ENCODE measurements at places on chromosomes 4 and X. TPM values are rescaled to one million over a fixed set of nuclear protein-coding genes. Genes with fewer than 3 reads are reported as not detected.

DNA sequence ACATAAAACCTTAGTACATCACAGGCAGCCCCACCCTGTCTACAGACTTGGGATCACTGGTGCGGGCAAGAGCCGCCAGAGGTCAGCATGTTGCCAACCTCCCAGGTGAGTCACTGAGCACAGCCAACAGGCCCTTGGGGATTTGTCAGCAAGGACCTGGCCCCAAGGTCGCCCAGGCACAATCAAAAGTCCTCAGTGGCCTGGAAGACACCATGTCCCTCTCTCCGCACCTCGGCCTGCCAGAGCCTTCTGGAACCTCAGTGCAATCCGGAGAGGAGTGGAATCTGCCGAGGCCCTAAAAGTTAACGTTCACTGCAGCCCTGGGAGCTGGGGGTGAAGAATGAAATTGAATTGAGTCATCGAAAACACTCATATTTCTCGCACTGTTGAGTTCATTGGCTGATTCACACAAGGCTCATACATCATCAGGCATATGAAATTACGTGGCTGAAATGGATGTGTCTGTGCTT is 74.3 kb downstream of the WFS1 start:
- peak; percentile 11 for DNase-seq

DNA sequence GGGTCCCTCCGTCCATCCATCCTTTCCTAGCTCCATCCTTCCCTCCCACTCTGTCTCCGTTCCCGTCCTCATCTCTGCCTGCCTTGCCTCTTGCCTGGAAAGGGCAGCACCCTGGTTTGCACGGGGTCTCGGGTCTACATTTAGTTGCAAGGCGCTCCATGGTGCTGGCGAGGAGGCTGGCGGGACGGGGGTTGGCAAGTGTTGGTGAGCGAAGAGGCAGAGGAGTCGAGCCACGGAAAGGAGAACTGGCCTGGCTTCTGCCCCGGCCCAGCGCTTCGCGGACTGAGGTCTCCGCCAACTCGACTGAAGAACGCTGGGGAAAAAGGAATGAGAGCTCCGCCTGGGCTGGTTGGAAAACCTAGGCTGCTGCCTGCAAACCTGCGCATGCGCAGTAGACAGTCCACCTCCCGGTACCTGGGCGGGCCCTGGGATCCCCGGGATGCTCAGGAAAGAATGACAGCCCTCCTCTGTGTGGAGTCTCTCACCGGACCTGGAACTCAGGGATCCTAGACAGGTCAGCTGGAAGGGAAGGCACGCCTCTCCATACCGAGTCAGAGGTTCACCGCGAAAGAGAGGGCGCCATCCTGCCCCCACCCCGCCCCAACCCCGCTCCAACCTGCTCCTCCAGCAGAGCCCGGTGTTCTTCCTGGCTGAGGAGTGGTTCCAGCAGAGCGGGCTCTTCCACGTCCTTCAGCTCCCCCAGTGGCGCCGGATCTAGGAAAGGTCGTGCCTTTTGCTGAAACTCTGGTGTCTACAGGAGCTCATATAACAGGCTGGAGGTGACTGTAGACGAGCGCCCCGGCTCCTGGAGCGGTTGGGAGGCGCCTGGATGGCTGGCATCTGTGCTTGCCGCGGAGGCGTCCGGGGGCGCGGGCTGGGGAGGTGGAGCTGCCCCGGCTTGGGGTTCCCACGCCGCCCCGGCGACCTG is 6.0 kb downstream of the FRG2 start:
- peak; percentile 65 for DNase-seq

DNA sequence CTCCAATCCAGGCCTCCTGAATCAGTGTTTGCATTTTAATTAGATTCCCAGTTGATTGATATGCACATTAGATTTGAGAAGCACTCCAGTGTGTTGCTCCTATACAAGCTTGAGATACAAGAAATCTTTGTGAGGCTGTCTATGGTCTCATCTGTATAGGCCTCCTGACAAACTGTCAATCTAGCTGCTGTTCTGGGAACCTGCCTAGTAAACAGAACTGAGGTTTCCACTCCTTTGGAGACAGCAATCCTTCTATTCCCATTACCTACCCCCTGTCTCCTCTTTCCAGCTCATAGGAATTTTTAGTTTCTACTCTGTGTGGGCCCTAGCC is 306.1 kb upstream of the EMCN start:
- DNase-seq, result no peak

GRCh38 chrX:68048774-68049173 is 384.5 kb downstream of the OPHN1 start:
- no peak for DNase-seq

- DNase-seq, result no peak
Observed at GRCh38 chr4:27360790-27361267, 500.2 kb downstream of the STIM2 start.

DNA sequence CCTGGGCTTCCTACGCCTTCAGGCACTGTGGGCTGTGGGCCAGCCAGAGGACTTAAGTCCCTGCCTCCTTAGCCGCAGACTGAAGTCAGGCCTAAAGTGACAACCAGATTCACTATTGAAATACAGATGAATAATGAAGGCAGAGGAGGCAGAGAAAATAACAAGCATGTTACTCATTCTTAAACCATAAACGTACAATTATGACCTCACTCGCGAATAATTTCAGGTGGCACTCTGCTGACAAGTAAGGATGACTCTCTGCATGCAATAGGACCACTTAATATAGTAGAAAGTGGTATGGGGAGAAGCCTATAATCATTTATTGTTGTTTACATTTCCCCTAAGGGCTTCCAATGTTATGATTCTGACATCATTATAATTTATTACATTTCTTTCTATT is 409.2 kb upstream of the FGF13 start:
- DNase-seq, result no peak

- no peak for DNase-seq
Observed at GRCh38 chr4:123783921-123784320, 387.3 kb downstream of the SPRY1 start.

GRCh38 chrX:115067812-115068211 is 50.4 kb upstream of the IL13RA2 start:
- DNase-seq, result no peak

DNA sequence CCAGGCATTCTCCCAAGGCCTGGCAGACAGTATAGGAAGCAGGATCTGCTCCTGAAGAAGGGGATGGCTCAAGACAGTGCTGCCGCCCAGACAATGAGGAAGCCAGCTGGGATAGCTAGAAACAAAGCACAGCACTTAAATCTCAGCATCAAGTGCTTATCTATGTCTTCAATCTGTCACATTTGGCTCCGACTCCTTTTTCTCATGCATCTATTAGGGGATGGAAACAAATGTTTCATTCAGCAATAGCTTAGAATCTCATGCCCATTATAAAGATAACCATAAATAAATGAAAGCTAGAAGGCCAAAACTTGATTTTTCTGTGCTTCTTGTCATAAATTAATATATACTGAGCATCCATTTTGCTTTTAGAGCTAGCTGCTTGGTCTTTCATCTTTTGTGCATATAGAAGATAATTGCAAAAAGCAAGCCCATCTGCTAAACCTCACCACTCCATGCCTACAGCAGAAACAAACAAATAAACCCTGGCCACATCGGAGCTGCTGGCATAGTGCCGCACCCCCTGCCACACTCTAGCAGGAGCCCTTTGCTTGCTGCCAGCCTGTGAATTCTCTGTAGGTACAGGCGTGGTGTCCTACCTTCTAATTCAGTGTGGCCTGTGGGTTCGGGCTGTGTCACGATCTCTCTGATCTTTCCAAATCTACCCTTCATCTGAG is 75.9 kb downstream of the AASDH start:
- no peak for DNase-seq

DNA sequence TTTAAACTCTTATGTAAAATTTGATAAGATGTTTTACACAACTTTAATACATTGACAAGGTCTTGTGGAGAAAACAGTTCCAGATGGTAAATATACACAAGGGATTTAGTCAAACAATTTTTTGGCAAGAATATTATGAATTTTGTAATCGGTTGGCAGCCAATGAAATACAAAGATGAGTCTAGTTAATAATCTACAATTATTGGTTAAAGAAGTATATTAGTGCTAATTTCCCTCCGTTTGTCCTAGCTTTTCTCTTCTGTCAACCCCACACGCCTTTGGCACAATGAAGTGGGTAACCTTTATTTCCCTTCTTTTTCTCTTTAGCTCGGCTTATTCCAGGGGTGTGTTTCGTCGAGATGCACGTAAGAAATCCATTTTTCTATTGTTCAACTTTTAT is at the start of gene ALB:
TSS of gene ALB (plus strand) at position 246 of the 400 bp plus-strand sequence. CDS start at position 287, 41 bp downstream.
- DNase-seq, result no peak

DNA sequence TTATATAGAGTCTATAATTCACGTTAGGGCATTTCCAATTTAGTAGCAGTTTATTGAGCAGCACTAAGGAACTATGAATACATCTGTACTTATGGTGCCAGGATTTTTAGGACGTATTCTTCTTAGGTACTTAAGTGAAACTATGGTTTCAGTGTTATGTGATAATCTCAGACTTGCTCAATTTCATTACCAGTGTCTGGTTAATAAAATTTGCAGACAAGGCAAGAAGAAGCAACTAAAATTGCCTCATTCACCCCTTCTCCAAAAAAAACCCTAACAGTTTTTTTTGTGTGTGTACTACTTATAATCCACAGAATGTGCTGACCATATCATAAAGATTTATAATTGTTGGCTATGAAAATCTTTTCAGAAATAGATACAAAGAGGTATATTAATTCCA is 6.0 kb upstream of the CXCL10 start:
- no peak for DNase-seq

DNA sequence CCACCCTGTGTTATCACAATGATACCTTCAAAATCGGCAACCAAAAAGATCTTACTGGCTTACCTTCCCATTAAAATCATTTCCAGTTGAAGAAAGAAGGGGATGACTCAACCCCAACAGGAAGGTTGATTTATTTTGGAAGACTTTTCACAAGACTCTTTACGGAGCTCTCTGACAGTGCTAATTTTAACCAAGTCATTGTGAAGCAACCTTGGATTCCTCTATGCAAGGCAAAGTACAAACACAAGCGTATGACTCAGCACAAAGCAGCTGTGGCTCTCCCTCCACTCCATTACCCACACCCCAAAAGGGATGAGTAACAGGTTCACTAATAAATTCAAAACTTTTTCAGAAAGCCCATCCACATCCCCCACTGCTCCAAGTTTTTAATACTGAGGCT is 213.8 kb upstream of the FGF13 start:
- no peak for DNase-seq

DNA sequence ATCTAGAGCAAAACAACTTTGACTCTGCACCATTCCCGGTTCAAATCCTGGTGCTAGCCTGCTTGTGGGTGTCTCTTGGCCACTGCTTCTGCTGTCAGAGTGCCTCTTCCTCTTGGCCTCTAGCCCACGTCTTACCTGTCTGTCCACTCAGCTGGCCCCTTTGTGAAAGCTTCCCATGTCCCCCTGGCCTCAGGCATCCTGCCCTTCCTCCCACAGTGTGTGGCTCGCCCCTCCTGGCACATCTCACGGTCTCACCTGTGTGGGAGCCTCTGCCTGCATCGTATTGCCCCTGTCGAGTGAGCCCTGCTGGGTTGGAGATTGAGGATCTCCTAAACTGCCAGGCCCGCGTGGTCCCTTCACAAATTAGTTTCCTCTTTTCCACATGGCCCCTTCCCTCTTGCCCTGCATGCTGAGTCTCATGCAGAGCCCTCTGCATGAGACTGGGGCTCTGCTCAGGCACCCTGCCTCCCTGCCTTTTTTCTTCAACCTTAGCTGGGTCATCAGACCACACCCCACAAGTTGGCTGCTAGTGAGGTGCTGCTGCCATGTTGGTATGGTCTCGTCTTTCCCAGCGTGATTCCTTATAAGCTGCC is 53.7 kb upstream of the TADA2B start:
- no peak for DNase-seq

DNA sequence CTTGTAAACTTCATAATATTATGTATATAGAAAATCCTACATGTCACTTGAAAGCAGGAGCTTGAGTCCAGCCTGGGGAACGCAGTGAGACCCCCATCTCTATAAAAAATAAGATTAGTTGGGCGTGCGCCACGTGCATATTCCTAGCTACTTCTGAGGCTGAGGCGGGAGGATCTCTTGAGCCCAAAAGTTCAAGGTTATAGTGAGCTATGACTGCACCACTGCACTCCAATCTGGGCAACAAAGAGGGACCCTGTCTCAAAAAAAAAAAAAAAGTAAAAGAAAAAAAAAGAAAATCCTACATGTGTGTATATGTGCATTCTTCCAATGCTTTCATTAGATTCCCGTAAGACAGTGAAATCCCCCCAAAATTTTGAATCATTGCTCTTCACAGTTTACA is 1.7 kb downstream of the SEC31A start:
- DNase-seq, result no peak

- no peak for DNase-seq
Observed at GRCh38 chrX:37641859-37642258, 43.7 kb upstream of the XK start.

DNA sequence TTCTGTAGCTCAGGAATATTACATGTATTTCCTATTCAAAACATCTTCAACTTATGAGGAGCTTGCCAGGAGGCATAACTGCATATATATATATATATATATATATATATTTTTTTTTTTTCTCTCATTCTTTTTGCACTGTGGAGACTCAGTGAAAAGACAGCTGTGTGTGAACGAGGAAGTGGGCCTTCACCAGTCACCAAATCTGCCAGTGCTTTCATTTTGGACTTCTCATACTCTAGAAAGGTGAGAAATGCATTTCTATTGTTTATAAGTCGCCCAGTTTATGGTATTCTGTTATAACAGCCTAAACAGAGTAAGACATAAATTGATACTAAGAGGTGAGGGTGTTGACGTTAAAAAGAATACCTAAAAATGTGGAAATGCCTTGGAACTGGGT is 710.6 kb downstream of the TRAM1L1 start:
- no peak for DNase-seq

DNA sequence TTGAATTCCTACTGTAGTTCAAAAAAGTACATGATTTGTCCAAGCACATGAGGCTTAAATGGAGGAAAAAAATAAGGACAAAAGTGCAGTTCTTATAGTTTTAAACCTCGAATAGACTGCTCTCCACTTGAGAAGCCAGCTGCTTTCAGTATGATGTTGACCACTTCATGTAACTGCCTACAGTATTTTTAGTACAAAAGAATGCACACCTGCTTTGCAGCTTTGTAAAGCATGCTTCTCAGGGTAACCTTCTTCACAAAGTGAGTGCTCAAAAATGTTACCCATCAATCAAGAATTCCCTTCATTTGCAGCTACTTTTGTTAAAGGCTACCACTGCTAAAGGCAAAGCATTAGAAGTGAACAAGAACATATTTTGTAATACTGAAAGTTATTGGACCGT is 83.4 kb upstream of the FAM47B start:
- no peak for DNase-seq

GRCh38 chr4:2064276-2064991 is 5.3 kb downstream of the NAT8L start:
- DNase-seq, result peak; percentile 26

- DNase-seq, result no peak
Observed at GRCh38 chr4:154720618-154721267, 23.1 kb upstream of the LRAT start.

The MAGEC1 gene
- total RNA-seq, result not detected

The PDCL2 gene
- total RNA-seq, result not detected

The AWAT2 gene
- not detected for total RNA-seq

The NWD2 gene
- total RNA-seq, result 0.17 TPM

The L1CAM gene
- total RNA-seq, result 925 TPM

The TREX2 gene
- 0.29 TPM for total RNA-seq

The TRAM1L1 gene
- total RNA-seq, result 6.5 TPM

The TLR2 gene
- not detected for total RNA-seq

The ASB12 gene
- 0.32 TPM for total RNA-seq

The GDI1 gene
- 730 TPM for total RNA-seq

The RBMXL3 gene
- not detected for total RNA-seq

The SLC10A3 gene
- total RNA-seq, result 6.1 TPM

The ETFDH gene
- total RNA-seq, result 11.5 TPM

The FATE1 gene
- total RNA-seq, result not detected
